T-helper 2 cell (primary cell): ENCODE measurements at places on chromosomes 2 and 18.

GRCh38 chr2:237282568-237283128, 131.3 kb downstream of the COL6A3 start:
- no peak for DNase-seq

- peak; percentile 86 for DNase-seq
These were observed 4.4 kb downstream of the ANKRD23 start for GRCh38 chr2:96839293-96839874.

- DNase-seq = no peak
These were observed 69.7 kb downstream of the NCK2 start for GRCh38 chr2:105814291-105814940.

GRCh38 chr2:70894765-70895164, 40.9 kb upstream of the ATP6V1B1 start:
- DNase-seq = no peak

DNA sequence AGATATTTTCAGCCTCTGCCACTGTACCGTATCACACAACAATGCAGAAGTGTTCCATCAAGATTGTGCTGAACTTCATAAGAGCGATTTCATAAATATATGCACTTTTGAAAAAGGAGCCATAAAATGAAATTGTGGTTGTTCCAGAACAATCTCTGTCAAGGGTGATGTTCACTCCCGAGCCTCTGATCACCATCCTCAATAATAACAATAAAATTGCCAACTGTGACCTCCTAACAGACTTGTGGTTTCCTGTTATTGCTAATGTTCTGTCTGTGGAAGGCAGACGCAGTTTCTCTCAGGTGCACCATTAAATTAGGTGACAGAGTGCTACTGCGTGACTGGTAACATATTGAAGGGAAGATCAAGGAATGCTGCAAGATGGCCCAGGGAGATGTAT, 383.7 kb downstream of the SOCS6 start:
- no peak for DNase-seq

DNA sequence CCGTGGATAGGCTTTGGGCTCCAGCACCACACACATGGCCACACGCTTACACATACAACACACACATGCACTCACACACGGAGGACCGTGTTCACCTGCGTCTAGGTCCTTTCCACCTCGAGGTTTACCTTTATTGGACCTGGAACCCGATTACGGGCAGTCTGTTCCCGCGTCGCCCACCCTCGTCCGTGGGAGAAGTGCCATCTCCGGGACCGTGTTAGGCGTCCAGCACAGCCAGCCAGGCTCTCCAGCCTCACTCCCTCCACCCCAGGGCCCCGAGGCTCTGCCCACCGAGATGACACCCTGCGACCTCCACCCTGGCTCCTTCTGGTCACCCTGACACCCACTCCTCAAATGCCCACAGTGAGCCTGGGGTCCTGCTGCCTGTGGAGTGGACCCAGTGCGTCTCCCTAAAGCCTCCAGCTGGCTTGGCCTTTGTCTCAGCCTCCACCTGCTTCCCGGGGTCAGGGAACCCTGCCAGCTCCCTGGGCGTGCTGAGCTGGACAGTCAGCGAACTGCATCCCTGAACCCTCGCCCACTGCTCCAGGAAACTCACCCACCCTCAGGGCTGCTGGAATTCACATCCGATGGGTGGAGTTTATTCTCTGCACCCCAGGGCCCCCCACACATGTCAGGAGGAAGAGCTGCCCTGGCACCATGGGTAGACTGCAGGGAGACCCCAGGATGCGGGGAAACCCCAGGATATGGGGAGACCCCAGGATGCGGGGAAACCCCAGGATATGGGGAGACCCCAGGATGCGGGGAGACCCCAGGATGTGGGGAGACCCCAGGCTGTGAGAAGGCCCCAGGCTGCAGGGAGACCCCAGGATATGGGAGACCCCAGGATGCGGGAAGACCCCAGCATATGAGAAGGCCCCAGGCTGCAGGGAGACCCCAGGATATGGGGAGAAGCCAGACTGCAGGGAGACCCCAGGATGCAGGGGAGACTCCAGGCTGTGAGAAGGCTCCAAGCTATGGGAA, 33.0 kb downstream of the ADI1 start:
- no peak for DNase-seq

DNA sequence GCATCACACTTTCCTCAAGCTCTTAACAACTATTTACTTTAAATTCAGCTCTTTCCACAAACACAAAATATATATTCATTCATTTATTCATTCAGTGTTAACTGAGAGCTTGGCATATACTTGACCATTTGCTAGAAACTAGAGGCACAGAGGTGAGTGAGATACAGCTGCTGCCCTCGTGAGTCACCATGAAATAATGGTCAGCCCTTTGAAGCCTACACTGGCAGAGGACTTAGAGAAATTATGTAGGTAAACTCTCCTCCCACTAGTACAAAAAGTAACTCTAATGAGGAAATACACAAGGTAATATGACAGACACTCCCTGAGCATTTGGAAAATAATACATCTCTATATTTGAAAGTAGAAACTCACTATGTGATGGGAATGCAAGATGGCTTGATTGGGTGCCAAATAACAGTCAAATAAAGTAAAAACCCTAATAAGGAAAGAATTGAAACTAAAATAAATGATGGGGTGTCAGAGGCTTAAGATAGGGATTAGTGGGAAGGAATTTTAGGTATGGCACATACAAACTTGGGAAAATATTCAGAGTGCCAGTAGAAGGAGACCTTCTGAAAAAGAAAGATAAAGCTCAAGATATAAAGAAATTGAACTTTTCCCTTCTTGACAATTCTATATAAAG, 61.1 kb downstream of the ANTXR1 start:
- DNase-seq = no peak

DNA sequence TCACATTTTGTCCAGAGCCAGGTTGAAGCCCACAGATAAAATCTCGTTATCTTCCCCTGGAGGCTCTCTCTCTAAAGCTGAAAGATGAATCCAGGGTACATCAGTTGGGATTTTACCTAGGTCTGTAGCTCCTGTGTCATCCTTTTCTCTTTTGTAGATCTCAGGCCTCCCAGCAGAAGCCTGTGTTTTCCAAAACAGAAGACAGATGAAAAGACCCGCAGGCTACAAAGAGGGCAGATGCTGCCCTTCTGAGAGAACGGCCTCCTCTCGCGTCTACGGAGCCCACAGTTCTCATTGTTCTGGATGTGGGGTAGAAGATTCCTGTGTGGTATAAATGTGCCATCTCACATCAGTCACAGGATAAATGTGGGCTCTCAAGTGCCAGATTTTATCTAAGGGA, 139.5 kb downstream of the SUCLG1 start:
- no peak for DNase-seq

- no peak for DNase-seq
These were observed 25.9 kb upstream of the NEB start for GRCh38 chr2:151760139-151760650.

DNA sequence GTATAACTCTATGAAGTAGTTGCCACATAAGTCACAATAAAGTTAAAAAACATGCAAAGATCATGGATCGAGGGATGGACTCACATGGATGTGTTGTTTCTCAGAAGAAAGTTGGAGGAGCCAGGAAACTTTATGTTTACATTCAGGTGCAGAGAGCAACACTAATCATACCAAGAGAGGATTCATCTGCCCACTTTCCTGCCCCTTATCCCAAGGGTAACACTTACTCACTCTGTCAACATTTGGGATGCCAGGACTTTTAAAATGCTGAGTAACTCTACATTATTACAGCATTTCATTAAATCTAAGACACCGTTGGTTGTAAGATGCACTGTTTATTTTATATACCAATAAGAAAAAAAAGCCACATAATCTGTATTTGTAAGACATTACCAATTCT, 170.4 kb downstream of the KCNE4 start:
- DNase-seq = no peak
